A375 (cell line): ENCODE measurements at places on chromosomes 5 and 9. TPM values are rescaled to one million over a fixed set of nuclear protein-coding genes. Genes with fewer than 3 reads are reported as not detected.

The PCDHB4 gene
- 0.66 and 1.7 TPM in 2 replicates for total RNA-seq

The PPP1R2B gene
- not detected in 2 replicates for total RNA-seq

The CER1 gene
- total RNA-seq, result not detected in 2 replicates

The BTNL3 gene
- not detected in 2 replicates for total RNA-seq

The NPR2 gene
- 2.0 and 5.1 TPM in 2 replicates for total RNA-seq
